ENCODE measurements at places on chromosomes 5 and 9.

GRCh38 chr5:11239261-11240015 lies 478.4 kb upstream of the DAP start:
- DNase-seq = no peak

- no peak for DNase-seq
Measured at GRCh38 chr9:70491426-70492318, 77.2 kb upstream of the KLF9 start.

DNA sequence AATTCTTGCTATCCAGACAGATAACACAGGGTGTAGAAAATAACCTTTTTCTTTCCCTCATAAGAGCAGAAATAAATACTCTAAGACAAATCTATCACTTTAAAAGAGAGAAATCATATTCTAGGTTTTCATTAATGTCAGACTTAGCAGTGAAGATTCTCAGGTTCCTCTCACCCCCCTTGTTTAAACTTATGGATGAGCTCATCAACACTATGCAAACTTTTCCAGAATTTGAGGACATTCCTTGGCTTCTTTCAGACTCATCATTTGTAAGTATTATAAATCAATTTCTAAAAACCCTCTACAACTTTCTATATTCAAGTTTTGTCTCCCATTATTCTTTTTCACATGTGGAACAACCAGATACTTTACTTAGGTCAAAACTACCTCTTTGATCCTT lies 374.9 kb upstream of the TRPC7 start:
- no peak for DNase-seq

DNA sequence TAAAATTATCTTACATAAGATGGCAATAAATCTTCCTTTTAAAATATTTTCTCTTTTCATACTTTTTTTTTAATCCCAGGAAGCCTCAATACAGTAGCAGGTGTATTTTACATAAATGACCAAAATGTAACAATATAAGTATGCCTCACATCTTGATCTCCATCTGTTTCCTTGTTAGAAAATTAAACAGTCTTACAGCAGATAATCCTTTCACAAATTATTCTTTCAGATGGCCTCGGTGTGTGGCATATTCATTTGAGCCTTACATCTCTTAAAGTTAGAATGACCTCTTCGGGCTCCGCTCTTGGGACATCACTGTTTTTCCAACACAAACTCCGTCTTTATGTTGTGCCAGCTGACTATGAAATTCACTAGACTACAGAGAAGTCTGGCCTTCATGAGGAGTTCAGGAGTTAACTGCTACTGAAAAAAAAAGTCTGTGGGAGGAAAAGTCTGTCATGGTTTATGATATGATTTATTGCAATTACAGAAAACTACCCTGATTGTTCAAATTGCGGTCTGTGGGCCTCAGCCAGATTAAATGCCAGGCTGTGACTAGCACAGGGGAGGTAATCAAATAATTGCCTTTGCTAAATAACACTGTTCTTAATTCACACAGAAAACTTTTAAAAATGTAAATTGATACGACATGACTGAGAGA lies 292.9 kb upstream of the PUM3 start:
- no peak for DNase-seq

DNA sequence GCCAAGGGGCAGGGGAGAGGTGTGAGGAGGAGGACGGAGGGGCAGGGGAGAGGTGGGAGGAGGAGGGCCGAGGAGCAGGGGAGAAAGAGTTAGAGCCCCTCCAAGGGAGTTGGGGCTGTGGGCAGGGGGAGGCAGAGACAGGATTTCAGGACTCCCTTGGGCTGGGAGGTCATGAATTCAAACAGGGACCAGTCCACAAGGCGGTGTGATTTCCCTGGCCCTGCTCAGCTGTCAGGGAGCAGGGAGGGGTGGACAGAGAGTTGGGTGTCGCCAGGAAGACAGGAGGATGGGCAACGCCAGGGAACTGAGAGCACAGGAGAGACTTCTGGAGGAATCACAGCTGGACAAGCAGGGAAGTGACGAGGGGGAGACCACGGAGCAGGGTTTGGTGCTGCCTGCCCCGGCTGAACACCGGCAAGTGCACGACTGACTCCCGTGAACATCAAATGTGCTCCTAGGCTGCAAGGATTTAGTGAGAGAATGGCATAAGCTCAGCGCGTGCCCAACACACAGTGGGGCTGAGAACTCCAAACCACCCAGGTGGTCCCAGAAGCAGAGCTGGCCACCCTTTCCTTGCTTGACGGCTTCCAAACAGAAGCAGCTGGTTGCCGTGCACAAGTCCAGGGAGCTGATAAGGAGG lies 17.8 kb upstream of the OLFM1 start:
- no peak for DNase-seq

Measured in hematopoietic multipotent progenitor cell treated with erythropoietin and hydrocortisone succinate and interleukin-3 and kit ligand, for 8 days (in vitro differentiated cells).